ENCODE measurements at places on chromosomes 11 and 22.

GRCh38 chr11:126163074-126163700, 48.3 kb downstream of the RPUSD4 start:
- no peak overlapping the region for H3K4me3 ChIP-seq
- H3K27me3 ChIP-seq = no peaks in the 10 kb centered on the region
- H3K27ac ChIP-seq = no peak overlapping the region
- H3K4me1 ChIP-seq = no peaks in the 10 kb centered on the region
- DNase-seq = no peak

GRCh38 chr11:76267556-76267955, 61.3 kb upstream of the WNT11 start:
- peaks cover 9% of the 10 kb centered on the region for H3K4me1 ChIP-seq
- no peak overlapping the region for H3K4me3 ChIP-seq
- no peak overlapping the region for H3K27ac ChIP-seq
- H3K36me3 ChIP-seq = no peaks in the 10 kb centered on the region
- no peaks in the 10 kb centered on the region for H3K27me3 ChIP-seq
- no peak for DNase-seq

DNA sequence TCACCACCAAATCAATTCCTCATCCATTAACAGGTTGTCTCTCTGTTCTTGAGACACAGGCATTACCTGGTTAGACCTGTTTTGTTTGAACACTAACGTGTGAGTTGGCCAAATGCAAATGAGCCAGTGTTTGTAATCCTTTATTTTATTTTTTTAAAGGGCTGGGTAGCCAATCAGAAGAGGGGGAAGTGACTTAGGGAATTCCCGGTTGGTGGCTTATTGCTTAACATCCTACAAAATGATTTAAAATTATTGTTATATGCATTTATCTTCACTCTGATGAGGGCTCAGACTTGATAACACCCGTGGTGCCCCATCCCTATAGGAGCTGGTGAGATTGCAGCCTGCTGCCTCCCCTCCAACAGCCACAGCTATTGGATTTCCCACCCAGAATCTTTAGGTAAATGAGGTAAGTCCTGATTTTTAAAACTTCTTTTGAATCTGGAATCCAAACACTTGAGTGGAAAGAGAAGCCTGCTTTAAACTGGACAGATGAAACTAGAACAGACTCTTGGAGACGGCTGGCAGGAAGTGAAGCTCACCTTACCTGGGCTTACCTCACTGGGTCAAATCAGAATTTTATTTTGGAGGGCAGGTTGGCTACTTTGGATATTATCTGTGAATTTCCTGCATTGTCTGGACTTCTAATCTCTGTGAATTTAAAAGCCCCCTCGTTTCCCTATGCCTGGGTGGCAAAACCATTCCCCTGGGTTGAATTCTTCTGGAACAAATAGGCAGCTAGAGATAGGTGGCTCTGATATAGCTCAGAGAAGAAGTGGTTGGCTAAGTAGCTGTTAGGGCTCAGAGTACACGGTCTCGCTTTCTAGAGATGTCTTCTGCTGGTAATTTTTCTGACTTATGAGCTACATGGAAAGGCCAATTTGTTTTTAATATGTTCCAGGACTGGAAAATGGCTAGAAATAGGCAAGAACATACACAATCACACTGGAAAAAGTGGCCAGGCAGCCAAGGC, at the start of gene EHF:
EHF (plus strand) TSS at position 274 of the 973 bp plus-strand sequence. CDS start 21,538 bp downstream, outside the sequence.
- no peaks in the 10 kb centered on the region for H3K4me1 ChIP-seq
- H3K4me3 ChIP-seq = peak within 1 kb of the TSS; percentile 42
- H3K27me3 ChIP-seq = no peaks in the 10 kb centered on the region
- DNase-seq = no peak
- H3K36me3 ChIP-seq = no peaks in the 10 kb centered on the region

GRCh38 chr22:23775779-23776375, 3.2 kb downstream of the MMP11 start:
- no peak overlapping the region for H3K4me3 ChIP-seq
- no peak for DNase-seq
- H3K27me3 ChIP-seq = no peaks in the 10 kb centered on the region
- no peak overlapping the region for H3K27ac ChIP-seq
- peaks cover 31% of the 10 kb centered on the region for H3K4me1 ChIP-seq
- no peaks in the 10 kb centered on the region for H3K36me3 ChIP-seq

- no peak overlapping the region for H3K27ac ChIP-seq
- H3K27me3 ChIP-seq = no peaks in the 10 kb centered on the region
- DNase-seq = no peak
- H3K4me1 ChIP-seq = no peaks in the 10 kb centered on the region
Measured at GRCh38 chr11:69230856-69231425, 63.0 kb upstream of the MYEOV start.

GRCh38 chr11:7575841-7576725, 62.3 kb downstream of the PPFIBP2 start:
- H3K27me3 ChIP-seq = no peaks in the 10 kb centered on the region
- DNase-seq = no peak
- H3K27ac ChIP-seq = peak overlapping the region; percentile 83
- H3K4me1 ChIP-seq = peaks cover 95% of the 10 kb centered on the region
